Stimulated activated CD8-positive, alpha-beta memory T cell treated with anti-CD3 and anti-CD28 coated beads, Interleukin-4, amount 100 ng/mL, for 4 hours (primary cell): ENCODE measurements at places on chromosomes 3 and 15.

DNA sequence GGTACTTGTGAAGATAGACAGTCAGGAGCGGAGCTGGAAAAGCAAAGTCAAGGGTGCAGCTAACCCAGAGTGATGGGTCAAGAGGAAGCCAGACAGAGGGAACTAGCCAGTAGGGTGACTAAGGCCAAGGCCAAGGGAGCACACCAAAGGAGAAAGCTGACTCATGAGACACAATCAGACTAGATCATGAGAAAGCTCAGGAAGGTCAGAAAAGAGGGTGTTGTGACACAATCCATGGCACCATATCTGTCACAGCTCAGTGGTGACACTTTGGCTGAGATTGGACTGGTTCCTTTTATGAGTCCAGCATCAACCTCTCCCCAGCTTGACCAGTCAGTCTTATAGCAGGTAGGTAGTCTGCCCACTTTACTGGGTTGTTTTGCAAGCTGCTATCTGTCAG is 22.2 kb downstream of the P2RY1 start:
- DNase-seq = no peak

DNA sequence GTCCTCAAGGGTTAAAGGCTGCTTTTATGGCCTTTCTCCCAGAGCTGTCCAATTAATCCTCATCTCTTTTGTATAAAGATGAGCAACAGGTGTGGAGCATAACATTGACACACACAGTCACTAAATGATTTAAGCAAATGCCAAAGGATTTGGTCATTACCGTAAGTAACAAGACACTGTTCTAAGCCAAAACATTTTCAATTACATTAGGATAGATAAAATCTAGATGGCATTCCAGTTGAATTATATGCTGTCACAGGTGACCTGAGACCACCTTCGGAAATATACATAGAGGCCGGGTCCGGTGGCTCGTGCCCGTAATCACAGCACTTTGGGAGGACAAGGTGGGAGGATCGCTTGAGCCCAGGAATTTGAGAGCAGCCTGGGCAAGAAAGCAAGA is 105.3 kb upstream of the UBE3A start:
- DNase-seq = no peak

DNA sequence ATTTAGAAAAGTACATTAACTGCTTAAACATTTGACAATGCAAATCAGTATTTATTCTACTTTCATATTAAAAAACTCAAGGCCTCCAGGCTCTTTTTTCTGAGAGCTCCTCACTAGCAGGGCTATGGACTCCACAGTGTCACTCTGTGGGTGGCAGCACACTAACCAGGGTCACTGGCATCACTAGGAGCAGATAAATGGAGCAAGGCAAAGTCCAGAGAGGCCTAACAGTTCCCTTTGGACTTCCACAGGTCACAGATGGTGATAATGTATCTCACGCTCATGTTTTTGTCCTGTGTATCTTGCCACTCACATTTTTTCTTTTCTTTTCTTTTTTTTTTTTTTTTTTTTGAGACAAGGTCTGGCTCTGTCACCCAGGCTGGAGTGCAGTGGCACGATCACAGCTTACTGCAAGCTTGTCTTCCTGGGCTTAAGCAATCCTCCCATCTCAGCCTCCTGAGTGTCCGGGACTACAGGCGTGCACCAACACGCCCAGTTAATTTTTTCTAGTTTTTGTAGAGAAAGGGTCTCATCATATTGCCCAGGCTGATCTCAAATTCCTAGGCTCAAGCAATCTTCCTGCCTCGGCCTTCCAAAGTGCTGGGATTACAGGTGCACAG is 7.8 kb downstream of the SPG21 start:
- DNase-seq = no peak

GRCh38 chr3:62586356-62586755 is 213.0 kb upstream of the FEZF2 start:
- DNase-seq = no peak

DNA sequence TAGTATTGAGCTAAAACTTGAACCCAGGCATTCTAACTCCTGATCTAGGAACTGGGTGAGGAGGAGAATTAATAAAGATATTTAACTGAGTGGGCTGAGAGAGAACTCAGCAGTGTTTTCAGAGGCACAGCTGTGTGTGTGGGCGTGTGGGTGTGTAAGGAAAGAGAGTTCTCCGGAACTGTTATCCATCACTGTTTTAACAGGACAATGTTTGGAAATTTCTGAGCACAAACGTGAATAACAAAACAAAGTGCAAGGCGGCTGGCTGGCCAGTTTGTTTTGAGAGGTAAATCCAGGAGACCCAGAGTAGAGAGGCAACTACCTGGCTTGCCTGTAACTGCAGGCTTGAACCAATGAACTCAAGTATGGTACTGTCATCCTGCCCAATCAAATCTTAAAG is 5.0 kb upstream of the PTPN9 start:
- DNase-seq = no peak
